Right forelimb (tissue), 1 donor: ENCODE measurements at places on chromosomes 11 and 22.

DNA sequence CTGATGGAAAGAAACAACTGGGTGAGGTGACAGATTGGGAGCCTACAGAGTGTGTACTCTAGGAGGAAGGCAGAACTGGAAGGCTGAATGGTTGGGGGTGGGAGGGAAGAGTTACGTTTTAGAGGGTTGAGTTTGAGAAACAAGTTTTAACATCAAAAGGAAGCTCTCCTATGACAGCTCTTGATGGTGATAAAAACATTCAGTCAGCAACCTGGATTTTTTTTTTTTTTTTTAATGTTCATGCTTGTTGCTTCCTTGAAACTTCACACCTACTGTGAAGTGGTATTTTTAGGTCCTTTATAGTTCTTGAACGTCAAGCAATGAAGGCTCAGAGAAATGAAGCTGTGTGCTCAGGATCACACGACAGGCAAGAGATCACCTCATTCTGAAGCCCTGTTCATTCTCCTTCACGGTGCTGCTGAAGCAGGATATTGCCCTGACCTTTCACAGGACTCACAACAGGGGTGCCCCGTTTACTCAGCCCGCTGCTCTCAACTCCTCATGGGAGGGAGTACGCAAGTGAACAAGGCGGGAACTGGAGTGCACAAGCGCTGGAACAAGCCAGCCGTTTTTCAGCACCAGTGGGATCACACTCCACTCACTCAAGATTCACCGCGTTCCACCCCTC, 1.6 kb upstream of the TMEM109 start:
- DNase-seq, result no peak

DNA sequence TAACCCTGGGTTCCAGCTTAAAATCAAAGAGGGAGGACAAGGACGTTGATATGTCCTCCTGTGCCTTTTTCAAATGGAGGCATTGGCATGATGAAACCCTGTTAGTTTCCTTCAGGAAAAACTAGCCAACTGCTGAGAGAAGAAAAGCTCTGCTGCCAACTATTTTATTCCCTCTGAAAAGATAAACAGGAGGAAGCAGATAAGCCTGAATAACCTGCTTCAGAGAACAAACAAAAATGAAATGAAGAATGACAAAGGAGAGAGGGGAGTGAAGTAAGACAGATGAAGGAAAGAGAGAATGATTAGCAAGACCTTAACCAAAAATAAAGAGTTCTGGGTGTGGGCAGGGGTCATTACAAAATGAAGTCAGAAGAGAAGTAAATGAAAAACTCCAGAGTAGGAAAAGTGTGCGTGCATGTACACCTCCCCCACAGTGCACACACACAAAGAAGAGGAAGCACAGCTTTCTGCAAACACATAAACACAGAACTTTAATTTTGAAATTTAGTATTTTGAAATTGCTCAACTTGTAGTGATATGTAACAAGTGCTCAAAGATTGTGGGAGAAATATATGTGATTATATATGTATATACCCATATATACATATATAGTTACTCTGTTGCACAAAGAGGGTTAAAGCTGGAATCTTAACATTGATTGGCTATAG, 332.2 kb downstream of the LUZP2 start:
- DNase-seq, result no peak

GRCh38 chr11:17822401-17822781, 87.8 kb downstream of the KCNC1 start:
- DNase-seq, result no peak

GRCh38 chr11:613369-613968, 2.3 kb downstream of the IRF7 start:
- peak; percentile 76 for DNase-seq

DNA sequence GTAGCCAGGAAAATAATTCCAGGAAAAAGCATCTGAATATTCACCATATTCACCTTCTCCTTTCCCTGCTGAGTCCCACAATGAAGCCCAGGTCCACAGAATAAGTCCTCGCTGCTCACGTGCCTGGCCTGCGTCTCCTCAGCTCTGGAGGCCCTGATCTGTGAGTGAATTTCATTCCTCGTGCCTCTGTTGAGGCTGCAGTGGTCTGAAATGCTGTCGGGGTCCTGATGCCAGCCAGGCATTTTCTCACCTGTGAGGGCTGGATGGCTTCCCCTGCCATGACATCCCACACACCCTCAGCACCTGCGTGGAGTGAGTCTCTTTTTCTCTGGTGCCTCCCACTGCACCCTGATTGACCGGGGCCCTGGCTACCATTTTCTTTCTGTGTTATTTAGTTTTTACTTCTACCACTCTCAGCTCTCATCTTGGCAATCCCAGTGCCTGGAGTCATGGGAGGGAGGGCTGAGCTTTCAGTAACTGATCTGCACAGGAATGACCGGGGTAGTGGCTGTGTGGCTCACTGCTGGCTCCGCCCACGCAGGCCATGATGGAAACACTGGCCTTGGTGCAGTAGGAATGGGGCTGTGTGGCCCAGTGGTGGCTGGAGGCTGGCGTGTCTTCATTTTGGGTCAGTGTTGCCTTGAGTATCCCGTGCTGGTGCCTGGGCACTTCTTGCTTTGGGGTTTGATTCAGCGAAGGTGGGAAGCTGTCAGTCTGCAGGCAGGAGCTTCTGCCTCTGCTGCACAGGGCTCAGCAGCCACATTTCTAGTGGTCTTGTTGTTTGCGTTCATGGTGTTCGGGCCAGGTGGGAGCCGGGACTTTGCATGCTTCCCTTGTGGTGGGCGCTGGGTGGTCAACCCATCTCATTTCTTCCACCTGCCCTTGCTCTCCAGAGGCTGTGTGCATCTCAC, 807.2 kb downstream of the TBC1D22A start:
- no peak for DNase-seq

DNA sequence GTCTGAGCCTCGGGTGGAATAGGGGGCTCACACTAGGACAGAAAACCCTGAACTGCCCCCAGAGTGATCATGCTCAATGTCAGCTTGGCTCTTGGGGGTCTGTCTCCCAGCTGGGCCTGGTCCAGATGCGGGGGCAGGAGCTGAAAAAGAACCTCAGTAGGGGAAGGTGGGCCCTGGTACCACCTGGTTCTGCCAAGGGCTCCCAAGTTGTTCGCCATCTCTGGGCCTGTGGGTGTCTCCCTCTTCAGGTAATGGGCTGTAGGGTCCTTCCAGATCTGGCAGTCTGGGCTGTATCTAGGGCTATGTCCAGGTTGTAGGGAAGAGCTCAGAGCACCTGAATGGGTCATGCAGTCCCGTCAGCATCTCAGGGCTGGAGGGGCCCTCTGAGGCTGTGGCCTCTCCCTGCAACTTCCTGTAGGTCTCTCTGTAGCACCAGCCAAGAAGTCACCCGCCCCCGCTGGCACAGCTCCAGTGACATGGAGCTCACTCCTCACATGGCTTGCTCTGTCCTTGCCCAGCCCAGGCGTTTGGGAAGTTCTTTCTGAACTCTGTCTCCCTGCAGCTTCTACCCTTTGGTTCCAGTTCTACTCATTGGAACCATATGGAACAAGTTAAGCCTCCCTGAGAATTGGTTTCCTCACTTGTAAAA, 33.0 kb upstream of the SOX10 start:
- DNase-seq, result peak; percentile 74
